HAP-1 (cell line): ENCODE measurements at places on chromosomes 6 and 20.

DNA sequence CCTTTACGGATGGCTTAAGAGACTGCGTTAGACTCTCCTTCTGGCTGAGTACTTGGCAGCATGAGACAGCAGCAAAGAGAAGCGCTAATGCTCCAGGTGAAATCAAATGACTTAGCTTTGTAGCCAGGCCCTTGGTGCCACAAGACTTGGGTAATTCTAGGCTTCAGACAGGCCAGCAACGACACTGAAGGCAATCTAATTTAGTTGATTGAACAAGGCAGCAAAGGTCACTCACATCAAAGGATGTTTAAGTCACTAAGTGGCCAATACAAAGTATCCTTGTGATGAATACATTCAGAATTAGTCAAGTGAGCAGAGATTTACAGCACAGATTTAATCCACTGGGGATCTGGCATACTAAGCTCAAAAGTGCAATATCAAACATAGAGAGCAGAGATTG, 113.2 kb downstream of the FAM83B start:
- DNase-seq: no peak

DNA sequence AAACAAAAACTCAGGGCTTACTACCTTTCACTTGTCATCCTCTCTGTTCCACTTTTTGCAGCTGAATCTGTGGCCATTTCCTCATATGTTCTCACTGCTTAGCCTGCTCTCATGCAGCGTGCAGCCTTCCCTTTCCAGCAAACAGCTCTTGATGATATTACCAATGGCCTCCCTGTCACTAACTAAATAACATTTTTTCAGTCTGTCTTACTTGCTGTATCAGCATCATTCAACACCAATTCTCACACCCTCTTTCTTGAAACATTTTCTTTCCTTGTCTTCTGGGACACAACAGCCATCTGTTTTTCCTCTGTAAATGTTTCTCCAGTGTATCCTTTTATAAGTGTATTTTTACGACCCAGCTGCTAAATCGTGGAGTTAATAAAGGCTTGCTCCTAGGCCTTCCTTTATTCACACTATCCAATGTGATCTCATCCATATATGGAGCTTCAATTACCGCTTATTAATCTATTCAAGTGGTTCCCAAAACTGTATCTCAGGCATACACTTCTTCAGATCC, 523.6 kb upstream of the RNF217 start:
- no peak for DNase-seq

DNA sequence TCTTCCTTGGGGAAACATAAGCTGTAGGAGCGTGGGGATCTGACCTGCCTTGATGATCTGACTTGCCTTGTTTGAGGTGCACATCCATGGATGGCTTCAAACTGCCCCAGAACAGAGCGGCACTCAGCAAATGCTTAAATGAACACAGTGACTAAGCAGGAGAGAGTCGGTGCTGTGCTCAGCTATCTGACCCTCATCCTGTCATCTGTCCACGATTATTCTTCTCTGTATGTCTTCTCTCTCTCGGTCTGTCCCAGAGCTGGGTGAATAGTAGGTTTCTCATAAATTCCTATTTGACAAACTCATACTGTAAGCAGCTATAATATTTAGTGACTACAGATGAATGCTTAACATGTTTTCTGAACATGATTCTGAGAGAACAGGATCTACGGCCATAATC, 37.3 kb downstream of the TRAM2 start:
- DNase-seq: no peak

GRCh38 chr6:4809999-4810918, 34.1 kb downstream of the CDYL start:
- DNase-seq: no peak

GRCh38 chr6:43990275-43990626, 137.0 kb downstream of the MRPL14 start:
- no peak for DNase-seq

GRCh38 chr6:117484052-117484646, 1.7 kb downstream of the DCBLD1 start:
- DNase-seq: no peak

DNA sequence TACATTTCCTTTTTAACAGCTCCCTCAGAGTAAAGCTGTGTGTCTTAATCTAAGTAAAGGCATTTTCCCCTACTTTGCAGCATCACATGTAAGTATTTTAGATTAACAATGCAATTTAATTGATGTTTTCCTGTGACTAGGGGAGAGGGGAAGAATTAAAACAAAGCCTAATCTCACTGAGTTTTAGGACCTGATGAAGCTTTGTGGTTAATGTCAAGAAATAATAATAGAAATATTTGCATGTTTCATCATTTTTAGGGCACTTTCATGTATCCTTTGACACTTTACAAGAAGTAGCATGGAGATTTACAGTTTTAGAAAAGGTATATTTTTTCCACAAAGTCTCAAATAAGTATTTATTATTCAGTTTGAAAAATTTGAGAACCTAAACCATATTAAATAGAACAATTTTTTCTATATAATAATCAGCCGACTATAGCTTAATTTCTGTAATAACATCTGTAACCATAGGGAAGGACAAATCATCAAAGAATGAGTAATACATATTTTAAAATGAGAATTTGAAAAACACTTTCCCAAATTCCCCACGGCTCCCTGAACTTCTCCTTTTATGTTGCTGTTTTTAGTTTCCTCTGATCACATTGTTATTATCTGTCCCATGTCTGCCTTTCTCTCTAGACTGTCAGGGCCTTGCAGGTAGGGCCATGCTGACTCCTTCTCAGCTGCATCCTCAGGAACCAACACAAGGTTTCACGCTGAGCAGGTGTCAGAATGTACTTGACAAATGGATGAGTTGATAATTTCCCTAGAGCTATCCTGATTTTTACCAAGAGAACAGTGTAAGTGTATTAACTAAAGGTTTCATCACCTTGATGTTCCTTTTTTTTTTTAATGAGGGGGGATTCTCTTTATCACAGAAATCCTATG, 338.1 kb downstream of the SYNE1 start:
- no peak for DNase-seq

GRCh38 chr6:106247293-106247692, 78.3 kb downstream of the ATG5 start:
- no peak for DNase-seq

- DNase-seq: peak; percentile 81
Measured at GRCh38 chr6:101417900-101418299, 24.4 kb downstream of the GRIK2 start.
